H1 (cell line): ENCODE measurements at places on chromosomes 12 and 14. TPM values are rescaled to one million over a fixed set of nuclear protein-coding genes. Genes with fewer than 3 reads are reported as not detected.

- DNase-seq, result no peak
These were observed 84.3 kb downstream of the EGLN3 start for GRCh38 chr14:33866425-33867088.

DNA sequence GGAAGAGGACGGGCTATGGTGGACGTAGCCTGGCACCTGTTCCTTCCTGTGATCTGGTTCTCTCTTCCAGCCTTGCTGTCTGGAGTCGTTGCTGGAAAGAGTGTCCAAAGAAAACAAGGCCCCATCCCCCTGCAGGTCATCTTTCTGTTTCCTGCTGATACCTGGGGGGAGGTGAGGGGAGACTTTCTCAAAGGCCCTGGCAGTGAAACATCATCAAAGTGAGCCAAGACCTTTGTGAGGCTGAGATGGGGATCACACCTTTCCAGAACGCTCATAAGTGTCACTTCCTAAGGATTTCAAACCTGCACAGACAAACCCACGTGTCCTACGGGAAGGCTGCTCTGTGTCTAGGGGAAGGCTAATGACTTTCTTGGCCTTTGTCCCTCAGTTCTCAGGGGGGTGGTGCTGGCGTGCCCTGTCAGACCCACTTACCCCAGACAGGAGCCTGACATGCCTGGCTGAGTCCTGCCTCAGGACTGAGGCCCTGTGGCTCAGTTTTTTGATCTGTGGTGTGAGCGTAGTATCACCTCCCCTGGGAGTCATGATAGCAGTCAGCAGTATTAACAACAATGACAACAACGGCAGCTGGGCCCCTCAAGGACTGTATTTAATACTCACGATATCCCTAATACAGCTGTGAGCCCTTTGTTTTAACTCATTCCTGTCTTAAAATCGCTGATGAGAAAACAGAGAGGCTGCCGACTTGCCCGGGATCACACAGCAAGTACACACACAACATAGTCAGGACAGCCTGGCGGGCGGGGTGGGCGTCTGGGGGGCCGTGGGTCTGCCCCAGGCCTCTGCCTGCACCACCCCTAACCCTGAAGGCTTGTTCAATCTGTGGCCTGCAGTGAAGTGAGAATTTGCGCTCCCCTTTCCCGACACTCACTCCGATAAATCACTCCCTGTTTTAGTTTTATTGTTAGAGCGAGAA, 235.2 kb downstream of the SLC41A2 start:
- DNase-seq, result no peak

- peak; percentile 36 for DNase-seq
These were observed 473.1 kb downstream of the TMEM121 start for GRCh38 chr14:105999361-106000028.

DNA sequence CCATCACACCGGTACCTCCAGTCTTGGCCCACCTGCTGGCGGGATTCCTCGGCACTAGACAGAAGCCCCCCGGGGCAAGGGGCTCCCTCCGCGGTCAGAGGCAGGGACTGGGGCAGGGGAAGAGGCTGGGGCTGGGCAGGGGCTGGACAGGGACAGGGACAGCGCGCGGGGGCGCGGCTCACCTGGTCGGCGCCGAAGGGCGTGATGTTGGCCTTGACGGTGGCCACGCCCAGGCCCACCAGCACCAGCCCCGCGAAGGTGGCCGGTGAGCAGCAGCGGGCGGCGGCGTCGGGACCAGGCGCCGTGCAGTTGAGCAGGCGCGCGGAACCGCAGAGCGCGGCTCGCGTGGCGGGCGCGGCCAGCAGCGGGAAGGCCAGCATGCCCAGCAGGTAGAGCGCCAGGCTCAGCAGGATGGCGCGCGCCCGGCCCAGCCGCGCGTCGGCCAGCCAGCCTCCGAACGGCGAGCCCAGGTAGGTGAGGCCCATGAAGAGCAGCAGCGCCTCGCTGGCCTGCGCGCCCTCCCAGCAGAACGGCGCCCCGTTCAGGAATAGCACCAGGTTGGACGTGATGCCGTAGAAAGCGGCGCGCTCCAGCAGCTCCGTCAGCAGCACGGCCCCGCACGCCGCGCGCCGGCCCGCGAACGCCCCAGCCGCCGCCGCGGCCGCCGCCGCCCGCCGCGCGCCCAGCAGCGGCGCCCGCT, 392 bp downstream of the SLC15A4 start:
- DNase-seq, result peak; percentile 70

- DNase-seq, result no peak
These were observed 11.5 kb upstream of the IL22 start for GRCh38 chr12:68264857-68265256.

DNA sequence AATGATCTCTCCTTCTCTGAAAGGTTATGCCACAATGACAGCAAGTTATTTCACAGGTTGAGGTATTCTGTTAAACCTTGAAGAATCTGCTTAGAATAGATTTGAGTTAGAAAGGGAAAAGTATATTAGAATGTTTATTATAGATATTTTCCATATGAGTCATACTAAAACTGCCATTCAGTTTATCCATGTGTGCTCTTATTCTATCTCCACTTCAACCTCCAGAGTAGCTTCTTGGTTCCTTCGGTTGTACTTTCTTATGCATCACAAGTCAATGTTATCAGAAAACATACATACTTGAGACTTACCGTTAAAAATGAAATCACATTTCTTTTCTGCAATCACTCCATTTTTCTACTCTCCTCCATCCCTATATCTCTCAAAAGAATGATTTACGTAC, 197.7 kb downstream of the BCAT1 start:
- DNase-seq, result no peak

Gene DICER1
- total RNA-seq, result 60.2 and 61.8 TPM in 2 replicates

Gene RHEBL1
- 7.0 and 7.5 TPM in 2 replicates for total RNA-seq
